ENCODE measurements at places on chromosomes 3 and 15. TPM values are rescaled to one million over a fixed set of nuclear protein-coding genes. Genes with fewer than 3 reads are reported as not detected.

GP9 gene
- not detected for polyA plus RNA-seq

CYP19A1 gene
- not detected for polyA plus RNA-seq

TLR9 gene
- not detected for polyA plus RNA-seq

BFSP2 gene
- not detected for polyA plus RNA-seq

ALDH1A3 gene
- polyA plus RNA-seq, result 37.4 TPM

NDUFAF3 gene
- 201 TPM for polyA plus RNA-seq

LRTM1 gene
- polyA plus RNA-seq, result not detected

Data from Purkinje cell (primary cell).